ENCODE measurements at places on chromosomes 16 and 17.

GRCh38 chr16:1745900-1746692 lies 25.2 kb downstream of the NME3 start:
- no peak for DNase-seq

DNA sequence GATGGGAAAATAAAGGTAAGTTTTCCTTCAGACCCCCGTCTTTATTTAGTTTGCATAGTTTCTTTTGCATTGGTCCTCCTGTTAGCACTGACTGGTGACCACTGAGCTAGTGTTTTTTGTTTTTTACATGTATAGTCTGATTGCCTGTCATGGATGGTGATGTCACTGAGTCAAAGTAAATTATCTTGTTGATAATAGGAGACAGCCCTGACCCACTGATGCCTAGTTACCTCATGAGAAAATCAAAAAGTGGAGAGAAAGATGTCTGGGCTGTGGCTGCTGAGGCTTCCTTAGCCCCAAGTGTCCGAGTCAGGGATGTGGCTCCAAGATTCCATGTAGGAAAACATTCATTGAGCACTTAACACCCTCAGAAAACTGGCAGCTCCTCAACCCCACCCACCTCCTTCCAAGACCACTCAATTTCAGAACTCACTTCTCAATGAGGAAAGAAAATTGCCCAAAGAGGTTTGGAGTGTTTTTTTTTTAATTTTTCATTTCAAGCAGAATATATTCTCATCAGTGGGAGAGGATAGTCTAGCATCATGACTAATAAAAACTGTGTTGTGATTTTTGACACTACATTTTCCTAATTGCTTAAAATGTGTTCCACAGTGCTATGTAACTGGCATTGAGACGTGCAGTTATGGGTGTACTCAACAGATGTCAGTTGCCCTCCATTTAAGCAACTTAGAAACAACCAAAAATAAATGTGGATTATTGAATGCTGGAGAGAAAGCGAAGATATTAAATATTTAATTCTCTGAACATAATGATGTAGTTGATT lies 38.7 kb upstream of the NUDT7 start:
- no peak for DNase-seq

DNA sequence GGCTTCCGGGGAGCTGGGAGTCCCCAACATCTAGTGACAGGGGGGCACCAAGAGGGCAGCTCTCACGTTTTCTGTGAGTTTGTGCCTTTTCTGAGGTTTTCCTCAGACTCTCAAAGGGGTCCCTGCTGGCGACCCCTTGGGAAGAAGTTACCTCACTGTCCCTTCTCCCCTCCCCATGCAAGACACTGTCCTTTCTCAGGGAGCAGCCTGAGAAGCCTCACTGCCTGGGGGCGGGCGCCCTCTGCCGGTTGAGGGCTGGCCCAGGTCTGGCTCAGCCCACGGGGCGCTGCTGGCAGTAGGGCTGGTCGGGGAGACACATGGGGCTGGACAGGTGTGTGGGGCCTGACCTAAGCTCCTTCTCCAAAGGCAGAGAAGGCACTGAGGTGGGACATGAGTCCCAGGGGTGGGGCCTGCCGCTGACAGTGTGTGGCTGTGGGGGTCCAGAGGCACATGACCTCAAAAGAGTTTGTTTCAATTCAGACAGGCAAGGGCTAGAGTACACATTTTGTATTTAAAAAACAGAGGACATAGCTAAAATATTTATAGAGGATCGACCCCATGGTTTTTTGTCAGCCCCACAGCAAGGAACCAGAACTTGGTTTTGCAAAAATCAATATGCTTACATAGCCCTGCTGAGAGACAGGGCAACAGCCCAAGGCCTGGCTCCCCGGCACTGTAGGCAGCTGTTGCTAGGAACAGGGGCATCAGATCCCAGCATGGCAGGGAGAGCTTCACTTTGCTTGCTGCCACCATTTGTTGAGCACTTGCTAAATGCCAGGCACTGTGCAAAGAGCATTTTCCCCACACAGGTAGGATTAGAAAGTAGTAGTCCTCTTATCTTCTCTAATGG lies 18.5 kb upstream of the ALDH3A1 start:
- DNase-seq, result peak; percentile 68

- peak; percentile 82 for DNase-seq
Observed at GRCh38 chr16:637081-638018, 1.2 kb upstream of the METTL26 start.

Measured in stimulated activated CD8-positive, alpha-beta memory T cell treated with anti-CD3 and anti-CD28 coated beads, Interleukin-15, amount 100 ng/mL, for 24 hours (primary cell).